Fibroblast of the conjunctiva (primary cell): ENCODE measurements at places on chromosomes 1 and 21.

GRCh38 chr1:21935393-21935804, 1.7 kb downstream of the HSPG2 start:
- DNase-seq, result no peak

GRCh38 chr1:119293797-119294196, 74.8 kb upstream of the HAO2 start:
- no peak for DNase-seq

DNA sequence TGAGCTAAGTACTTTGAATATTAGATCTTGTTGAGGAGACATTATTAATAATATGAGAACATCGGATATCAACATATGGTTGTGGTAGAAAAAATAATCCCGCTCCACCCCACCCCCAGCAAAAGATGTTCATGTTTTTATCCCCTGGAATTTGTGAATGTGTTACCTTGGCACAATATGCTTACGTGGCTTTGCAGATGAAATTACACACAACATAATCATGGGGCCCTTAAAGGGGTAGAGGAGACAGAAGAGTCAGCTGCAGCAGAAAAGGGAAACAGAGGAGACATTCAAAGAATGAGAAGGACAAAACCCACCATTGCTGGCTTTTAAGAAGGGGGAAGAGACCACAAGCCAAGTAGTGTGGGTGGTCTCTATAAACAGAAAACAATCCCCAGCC, 104.1 kb downstream of the SEC16B start:
- no peak for DNase-seq

GRCh38 chr1:24963099-24963872, 33.2 kb upstream of the RUNX3 start:
- no peak for DNase-seq

GRCh38 chr1:81757398-81758020, 43.2 kb upstream of the ADGRL2 start:
- DNase-seq, result peak; percentile 8

- no peak for DNase-seq
These were observed 71.7 kb downstream of the GALNT2 start for GRCh38 chr1:230138561-230139239.

DNA sequence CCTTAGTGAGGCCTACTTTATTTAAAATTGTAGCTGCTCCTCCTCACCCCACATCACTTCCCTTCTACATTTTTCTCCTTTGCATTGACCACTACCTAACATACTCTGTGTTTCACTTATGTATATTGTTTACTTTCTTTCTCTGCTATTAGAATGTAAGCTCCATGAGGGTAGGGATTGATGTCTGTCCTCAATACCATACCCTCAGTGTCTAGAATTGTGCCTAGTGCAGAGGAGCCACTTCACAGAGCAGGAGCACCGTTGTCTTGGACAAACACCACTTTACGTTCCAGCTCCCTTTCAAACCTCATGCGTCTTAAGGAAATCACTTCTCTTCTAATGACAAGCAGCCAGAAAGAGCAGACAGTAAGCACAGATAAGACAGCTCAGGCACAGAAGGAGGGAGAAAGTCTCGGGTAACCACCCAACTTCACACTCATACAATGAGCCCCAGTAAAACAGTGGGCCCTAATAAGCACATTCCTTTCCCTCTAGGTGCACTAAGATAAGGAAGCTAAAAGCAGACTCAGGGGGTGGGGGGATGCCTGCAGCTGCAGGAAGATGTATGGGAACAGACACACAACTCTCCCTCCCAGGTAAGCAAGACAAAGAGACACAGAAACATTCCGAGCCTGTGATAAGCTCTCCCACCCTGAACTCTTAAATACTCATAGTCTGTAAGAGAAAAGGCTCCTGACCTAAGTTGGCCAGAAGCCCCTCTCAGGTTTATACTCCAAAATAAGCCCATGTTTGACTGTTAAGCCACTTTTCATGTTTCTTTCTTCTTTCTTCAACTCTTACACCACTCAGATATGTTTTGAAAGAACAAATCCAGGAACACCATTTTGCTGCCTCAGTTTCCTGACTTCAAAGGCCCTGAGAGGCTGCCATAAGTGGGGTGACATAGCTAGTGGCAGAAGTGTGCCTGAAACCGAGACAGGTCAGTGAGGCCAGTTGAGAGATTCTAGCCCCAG, 7.1 kb upstream of the PLEKHM2 start:
- DNase-seq, result no peak

DNA sequence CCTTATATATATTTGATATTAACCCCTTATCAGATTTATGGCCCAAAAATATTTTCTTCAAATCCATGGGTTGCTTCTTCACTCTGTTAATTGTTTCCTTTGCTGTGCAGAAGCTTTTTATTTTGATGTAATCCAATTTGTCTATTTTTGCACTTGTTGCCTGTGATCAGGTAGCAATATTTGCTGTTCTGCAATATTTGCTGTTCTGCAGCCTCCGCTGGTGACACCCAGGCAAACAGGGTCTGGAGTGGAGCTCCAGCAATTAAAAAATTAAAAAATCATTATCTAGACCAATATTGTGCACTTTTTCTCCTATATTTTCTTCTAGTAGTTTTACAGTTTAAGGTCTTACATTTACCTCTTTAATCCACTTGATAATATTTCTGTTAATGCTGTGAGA, 564.5 kb downstream of the DPYD start:
- no peak for DNase-seq

DNA sequence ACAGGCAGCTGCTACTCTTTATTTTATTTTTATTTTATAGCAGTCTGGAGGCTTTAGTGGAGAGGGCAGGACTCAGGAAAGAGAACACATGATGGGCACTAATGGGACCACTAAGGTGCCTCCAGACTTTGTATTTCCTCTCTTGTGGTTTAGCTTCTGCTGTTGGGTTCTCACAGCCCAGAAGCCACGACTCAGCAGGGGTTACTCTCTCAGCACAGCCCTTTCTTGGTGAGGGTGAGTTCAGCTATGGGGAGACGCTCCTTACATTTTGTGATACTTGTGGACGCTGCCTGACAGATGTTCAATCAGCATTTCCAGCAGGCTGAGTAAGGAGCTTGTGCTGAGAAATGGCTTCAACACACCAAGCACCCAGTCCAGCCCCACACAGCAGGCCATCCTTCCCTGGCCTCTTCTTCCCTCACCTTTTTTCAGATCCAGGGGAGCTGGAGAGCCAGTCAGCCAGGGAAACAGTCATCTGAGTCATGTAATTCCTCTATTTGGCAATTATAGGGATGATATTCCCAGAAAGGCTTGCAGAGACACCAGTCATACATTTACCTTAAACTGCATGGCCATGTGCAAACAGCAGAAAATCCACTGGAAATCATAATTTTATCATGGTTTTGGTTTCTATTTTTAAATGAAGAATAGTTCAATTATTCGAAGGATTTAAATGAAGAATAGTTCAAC, 53.2 kb upstream of the RAB3GAP2 start:
- no peak for DNase-seq

DNA sequence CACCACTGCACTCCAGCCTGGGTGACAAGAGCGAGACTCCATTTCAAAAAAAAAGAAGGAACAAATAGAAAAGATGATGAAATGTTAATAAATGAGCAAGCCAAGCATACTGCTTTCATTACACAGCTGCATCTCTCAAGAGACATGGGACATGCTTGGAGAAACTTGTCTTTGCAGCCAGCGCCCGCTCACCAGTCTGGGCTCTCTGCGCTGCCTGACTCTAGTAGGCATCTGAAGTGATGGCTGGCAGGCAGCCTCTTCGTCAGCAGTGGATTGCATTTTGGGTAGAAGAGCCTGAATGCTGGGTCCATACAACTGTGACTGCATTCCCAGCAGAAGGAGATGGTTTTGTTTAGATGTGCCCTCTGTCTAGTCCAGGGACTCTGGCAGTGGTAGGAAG, 48.0 kb downstream of the IL6R start:
- DNase-seq, result no peak

- no peak for DNase-seq
These were observed 13.3 kb upstream of the GLIS1 start for GRCh38 chr1:53752281-53752680.

DNA sequence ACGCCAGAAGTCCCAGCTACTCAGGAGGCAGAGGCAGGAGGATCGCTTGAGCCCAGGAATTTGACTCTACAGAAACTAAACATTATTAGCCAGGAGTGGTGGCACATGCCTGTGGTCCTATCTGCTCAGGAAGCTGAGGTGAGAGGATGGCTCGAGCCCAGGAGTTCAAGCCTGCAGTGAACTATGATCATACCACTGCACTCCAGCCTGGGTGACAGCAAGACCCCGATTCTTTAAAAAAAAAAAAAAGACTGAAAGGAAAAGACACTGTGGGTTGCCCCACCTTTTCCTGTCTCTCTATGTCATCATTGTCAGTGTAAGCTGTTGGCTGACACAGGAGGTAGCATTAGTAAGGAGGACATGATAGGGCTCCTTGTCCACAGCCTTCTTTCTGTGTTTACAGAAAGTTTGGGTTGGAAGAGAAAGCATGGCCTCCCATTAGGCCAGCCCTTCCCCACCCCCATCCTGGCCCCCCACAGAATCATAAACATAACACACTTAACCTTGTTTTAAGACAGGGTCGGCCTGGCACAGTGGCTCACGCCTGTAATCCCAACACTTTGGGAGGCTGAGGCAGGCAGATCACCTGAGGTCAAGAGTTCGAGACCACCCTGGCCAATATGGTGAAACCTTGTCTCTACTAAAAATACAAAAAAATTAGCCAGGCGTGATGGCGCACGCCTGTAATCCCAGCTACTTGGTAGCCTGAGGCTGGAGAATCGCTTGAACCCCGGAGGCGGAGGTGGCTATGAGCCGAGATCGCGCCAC, 20.6 kb upstream of the RCAN3 start:
- no peak for DNase-seq

DNA sequence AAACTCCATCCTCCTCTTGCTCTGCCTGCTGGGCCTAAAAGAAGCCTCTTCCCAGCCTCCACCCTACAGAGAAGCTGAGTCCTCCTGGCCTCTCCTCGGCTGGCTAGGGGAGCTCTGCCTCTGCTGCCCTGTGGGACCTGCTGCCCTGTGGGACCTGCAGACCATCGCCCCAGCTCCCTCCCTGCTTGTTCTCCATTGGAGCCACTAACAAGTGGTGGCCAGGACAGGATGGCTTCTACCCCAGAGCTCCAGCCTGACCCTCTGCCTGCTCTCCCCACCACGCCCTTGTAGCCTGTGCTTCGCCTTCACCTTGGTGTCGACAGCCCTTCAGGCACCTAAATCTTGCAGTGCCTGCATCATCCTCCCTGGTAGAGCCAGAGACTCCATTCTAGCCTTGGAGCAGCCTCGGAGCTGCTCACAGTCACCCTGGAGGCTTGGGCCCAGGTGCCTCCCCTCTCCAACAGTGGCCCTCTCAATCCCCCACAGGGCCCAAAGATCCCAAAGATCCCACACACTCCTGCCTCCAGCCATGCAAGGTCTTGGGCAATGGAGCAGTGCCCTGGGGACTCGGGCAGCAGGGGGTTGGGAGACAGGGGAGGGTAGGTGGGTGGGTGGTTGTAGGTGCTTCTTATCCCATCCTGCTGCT, 3.0 kb downstream of the EPS8L3 start:
- DNase-seq, result no peak
